ENCODE measurements at places on chromosomes 7 and 10.

GRCh38 chr7:120170834-120171233 lies 102.1 kb upstream of the KCND2 start:
- no peak for DNase-seq

- no peak for DNase-seq
Measured at GRCh38 chr10:75009426-75009825, 102.0 kb upstream of the SAMD8 start.

GRCh38 chr7:98284335-98285036 lies 3.0 kb downstream of the BRI3 start:
- DNase-seq, result no peak

GRCh38 chr10:62183442-62183841 lies 85.2 kb downstream of the RTKN2 start:
- DNase-seq, result peak; percentile 90

- no peak for DNase-seq
Measured at GRCh38 chr10:88598055-88598454, 11.5 kb downstream of the LIPJ start.

DNA sequence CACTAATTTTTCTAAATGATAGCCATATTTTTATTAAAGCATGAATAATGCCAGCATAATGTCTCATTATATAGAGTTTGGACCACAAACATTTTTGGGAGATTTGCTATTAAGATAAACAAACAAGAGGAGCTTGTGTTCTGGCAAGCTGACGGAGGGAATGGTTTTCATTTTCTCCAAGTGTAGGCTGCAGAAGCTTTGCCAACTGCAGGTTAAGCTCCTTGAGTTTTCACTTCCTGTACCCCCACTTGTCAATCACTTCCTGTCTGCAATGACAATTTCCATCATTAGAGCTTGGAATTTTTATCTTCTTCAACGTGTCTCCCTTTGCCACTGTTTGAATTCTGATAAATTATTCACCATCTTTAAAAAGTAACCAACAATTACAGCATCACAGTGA lies 13.4 kb downstream of the EBF3 start:
- no peak for DNase-seq

- DNase-seq, result no peak
Measured at GRCh38 chr7:87552351-87552900, 48.3 kb downstream of the ABCB1 start.

- DNase-seq, result no peak
Measured at GRCh38 chr7:22114440-22114981, 168.8 kb upstream of the CDCA7L start.

DNA sequence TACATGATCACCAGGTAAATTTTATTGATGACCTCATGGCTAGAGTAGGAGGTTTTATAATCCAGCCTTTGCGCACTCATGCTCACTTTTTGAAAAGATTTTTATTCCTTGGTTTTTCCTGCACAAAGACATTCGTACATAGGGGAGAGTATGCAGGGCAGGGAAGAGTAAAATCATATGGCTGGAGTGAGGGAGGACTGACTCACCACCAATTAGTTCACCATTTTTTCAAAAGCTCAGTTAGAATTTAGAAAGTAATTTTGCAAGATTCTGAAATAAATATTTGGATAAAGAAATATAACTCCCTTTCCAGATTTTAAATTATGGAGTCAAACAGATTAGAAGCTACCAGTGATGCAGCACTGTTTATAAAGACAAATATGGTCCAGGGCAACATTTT lies 111.9 kb downstream of the SEMA3D start:
- no peak for DNase-seq

DNA sequence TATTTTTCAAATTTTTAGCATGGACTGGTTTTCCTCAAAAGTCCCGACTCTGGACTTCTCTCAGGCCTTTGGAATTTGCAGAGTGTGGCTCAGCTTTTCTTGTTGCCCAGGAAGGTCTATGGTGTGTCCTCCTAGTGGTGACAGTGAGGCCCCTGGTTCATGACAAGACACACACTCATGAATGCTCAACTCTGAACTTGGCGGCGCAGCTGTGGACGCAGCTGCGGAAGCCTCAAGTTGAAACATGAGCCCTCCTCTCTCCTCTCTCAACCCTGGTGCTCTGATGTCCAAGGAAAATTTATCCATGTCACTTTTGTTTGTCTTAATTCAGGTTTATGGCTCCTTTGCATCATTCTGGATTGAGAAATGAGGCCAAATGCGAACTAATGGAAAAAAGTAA lies 183.9 kb downstream of the HECW1 start:
- DNase-seq, result no peak

GRCh38 chr7:140903741-140904480 lies 20.8 kb downstream of the BRAF start:
- no peak for DNase-seq

GRCh38 chr7:27782849-27783248 lies 42.9 kb downstream of the TAX1BP1 start:
- no peak for DNase-seq

DNA sequence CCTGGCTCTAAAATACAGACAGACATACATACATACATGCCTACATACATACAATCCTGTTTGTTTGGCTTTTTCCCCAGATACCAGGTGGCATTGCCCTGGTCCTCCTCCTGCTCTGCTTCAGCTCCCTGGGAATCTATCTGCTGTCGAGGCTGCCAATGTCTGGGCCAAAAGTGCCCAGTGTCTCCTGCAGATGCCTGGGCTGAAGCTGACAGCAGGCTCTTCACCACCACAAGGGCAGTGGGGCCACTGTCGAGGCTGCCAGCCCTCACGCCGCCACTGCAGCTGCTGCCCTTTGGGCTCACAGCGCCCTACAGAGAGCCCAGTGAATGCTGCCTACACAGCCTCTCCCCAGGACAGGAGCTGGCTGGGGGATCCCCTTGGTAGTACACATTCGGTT lies 18.0 kb upstream of the STN1 start:
- no peak for DNase-seq

- no peak for DNase-seq
Measured at GRCh38 chr7:2582006-2582735, 23.4 kb downstream of the IQCE start.

DNA sequence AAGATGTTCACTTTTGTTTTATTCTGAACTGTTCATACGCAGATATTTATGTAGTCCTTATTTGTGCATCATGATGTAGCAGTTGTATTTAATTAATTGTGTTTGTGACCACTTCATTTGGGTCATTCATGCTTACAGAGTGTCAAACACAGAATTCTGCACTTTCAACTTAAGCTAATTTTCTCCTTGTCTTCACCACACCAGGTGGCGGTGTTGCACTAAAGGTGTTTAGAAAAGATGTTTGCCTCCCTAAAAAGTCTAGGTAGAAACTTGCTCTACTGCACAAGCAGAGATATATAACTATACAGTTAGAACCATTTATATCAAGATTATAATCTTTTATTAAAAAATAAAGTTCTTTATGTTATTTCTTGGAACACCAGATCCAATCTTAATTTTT lies 1.3 kb upstream of the TAS2R38 start:
- DNase-seq, result peak; percentile 60

GRCh38 chr10:120732067-120732466 lies 119.1 kb upstream of the WDR11 start:
- no peak for DNase-seq

DNA sequence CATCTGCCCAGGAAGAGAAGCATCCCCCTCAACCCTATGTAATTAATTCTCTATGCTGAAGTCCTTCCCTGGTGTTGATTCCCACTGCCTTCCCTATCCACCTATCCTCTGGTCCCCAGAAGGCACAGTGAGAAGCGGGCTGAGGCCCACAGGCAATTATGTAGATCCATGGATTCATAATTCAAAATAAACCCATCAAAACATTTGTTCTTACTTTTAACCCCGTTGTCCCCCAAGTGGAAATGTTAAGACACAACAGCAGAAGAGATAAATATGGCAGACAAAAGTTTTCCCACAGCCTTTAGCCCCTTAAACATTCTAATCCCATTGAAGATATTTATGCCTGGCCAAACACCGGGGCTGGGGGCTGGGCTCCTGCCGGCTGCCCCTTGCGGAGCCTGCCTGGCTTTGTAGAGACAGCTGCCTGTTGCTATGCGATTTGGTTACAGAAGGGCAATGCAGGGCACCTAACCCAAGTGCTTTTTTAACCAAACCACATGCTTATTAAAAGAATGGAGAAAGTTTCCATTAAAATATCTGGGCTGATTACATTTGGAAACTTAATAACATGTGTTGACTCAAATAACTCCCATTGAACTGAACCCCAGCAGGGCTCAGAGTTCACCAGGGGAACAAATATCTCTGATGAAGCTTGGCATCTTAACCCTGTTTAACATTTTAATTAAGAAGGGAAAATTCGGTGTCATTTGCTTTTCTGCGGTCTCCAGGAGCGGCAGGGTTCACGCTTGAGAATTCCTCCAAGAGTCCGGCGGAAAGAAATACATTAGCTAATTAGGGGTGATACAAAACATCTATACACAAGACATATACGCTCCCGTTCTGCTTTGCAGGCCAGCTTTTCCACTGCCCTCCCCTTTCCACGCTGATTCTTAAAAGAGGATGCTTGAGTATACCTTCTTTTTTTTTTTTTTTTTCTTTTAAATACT lies 110.8 kb upstream of the FGFR2 start:
- DNase-seq, result no peak

- DNase-seq, result peak; percentile 46
Measured at GRCh38 chr7:54811846-54812254, 52.8 kb upstream of the SEC61G start.

GRCh38 chr7:138556771-138557484 lies 96.9 kb downstream of the TRIM24 start:
- no peak for DNase-seq

DNA sequence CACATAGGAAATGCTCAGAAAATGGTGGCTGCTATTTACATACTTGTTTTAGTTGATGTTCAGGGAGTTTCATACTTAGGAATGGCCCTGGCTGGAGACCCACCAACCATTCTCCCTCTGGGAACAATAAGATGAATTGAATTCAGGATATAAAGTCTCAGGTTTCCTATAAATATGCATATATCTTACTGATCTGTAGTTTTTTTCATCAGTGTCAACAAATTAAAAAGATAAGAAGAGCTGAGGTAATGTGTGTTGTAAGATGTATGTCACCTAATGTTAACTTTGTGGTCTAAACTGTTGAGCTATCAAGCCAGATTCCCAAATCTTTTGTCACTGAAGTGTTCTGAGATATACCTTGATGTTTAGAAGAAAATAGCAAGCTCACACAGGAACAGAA lies 457.5 kb downstream of the MAGI2 start:
- no peak for DNase-seq

GRCh38 chr10:113002449-113002777 lies 52.4 kb downstream of the TCF7L2 start:
- DNase-seq, result no peak

- DNase-seq, result no peak
Measured at GRCh38 chr7:23044581-23044980, 30.7 kb upstream of the HYCC1 start.

- no peak for DNase-seq
Measured at GRCh38 chr10:83943920-83944319, 195.4 kb upstream of the GHITM start.

- DNase-seq, result no peak
Measured at GRCh38 chr7:42235741-42236161, 1.3 kb downstream of the GLI3 start.

GRCh38 chr7:157923903-157924630 lies 587.3 kb downstream of the DNAJB6 start:
- DNase-seq, result no peak

DNA sequence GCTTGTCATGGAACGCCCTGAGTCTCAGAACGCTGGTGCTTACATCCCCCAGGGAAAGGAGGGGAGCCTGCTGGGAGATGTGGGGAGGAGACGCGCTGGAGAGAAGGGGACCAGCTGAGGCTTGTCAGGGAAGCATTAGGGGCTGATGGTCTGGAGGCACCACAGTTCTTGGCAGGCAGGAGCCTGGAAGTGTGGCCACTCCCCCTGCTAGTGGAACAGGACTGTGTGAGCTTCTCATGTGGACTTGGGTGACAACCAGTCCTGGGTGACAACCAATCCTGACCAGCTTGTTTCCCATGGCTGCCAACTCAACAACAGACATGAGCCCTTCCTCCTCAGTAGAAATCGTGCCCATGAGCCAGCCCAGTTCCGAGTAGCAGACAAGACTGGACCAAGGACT lies 87.8 kb downstream of the SPDYE5 start:
- no peak for DNase-seq

- DNase-seq, result peak; percentile 18
Measured at GRCh38 chr7:50978633-50979215, 196.0 kb upstream of the GRB10 start.

GRCh38 chr7:30177965-30178364 lies 43.2 kb downstream of the MTURN start:
- DNase-seq, result no peak

DNA sequence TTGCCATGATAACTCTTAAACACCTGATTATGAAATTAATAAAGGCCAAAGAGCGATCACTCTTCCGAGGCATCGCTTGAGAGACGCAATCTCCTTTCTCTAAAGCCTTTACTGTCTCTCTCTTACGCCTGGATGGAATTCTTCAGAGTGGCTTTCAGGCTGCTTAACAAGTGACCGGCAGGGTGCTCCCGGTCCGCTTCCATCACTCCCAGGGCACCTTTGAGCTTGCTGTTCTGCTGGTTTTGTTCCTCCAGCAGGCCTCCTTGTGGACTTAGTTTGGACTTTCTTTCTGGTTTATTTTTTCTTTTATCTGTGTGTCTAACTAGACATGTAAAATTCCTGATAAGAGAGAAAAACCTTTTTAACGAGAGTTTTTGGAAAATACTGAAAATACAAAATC lies 60.9 kb downstream of the MRPL32 start:
- no peak for DNase-seq

DNA sequence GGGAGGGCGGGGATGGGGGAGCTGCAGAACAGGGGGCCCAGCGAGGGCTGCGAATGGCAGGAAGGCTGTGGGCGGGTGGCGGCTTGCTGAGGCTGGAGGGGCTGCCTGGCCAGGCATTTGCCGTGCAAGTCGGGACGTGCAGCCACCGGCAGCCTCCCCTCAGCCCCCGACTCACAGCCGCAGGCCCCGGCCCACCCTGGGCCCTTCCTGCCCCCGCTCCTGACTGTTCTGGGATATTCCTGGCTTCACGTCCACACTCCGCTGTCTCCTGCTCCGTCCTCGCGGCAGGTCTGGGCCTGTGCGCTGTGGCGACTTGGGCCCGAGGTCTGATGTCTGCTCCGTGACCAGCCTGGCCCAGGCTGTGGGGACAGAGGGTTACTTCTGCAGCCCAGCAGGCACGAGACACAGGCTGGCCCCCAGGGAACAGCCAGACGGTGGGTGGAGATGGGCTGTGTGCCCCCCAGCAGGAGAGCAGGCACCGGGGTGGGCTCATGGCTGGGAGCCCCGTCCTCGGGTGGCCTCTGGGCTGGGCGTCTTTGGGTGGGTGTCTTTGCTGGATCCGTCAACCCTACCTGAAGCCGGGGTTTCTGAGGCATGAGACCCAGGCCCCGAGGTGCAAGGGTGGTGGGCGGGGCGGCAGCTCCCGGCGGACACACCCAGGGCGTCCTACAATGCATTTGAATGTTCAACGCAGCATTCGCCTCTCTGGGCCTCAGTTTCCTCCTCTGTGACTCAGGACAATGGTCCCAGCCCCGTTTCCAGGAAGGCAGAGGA lies 86.5 kb downstream of the FOXL3 start:
- no peak for DNase-seq
